Psoas muscle (tissue), 8 donors: ENCODE measurements at places on chromosomes 3 and 15.
A peak's percentile ranks its signal among the peaks of the same experiment; 100 is the strongest.

DNA sequence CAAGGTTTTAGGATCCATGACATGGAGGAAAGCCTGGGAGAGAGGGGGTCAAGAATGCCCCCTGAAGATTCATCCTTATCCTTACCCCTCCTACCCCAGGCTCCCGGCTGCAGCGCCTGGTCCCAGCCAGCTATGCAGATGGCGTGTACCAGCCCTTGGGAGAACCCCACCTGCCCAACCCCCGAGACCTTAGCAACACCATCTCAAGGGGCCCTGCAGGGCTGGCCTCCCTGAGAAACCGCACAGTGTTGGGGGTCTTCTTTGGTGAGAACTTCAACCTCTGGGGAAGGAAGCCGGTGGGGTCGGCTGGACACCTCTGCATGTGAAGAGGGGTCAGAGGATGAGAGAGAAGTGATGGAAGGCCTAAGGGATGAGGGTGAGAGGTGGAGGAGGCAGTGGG lies 4.3 kb downstream of the DUOX1 start:
- no peak for DNase-seq

GRCh38 chr3:158790901-158791589 lies 10.8 kb upstream of the MFSD1 start:
- DNase-seq = no peak

DNA sequence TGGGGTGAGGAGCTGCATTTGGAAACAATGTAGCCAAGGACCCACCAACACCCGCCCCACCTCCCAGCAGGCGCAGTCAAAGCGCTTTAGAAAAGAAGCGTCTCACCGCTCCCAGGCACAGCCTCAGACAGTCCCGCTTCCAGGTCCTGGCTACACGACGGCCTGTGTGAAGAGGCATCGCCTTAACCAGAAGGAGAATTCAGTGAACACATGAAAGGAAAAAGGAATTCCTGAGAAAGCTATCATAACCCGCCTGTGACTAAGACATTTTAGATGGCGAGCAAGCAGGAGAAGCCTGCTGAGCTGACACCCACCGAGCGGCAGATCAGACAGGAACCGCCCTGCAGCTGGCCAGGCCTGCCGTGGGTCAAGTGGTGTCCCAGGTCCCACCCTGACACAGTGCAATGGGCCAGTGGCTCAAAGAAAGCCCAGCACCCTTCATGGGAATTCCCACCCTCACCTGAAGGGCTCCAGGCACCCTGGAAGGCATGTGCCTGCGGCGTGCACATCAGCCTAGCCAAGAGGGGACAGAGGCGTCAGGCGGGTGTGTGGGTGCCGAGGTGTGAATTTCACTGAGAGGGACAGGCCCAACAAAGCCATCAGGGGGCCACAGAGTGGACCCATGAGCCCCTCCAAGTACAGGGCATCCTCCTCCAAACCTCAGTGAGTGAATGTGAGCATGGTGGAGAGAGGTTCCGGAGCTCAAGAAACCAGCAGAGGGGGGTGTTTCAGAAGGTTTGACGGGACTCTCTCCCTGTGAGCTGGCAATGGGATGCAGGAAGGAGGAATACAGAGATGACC lies 144.8 kb downstream of the NSMCE3 start:
- DNase-seq = peak; percentile 28

DNA sequence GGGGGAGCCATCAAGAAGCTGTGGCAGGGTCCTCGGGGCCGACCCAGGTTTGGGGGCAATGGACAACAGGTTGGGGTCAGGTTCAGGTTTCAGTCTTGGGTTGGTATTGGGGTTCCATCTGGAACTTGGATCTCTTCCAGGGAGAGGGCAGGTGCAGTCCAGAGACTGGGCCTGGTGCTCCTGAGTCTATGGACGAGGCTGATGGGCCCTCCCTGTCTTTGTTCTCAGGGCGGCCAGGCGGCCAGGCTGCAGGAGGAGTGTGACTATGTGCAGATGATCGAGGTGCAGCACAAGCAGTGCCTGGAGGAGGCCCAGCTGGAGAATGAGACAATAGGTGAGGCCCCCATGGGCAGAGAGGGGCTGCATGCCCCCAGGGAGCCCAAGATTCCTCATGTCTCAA lies 11.1 kb downstream of the VIPR1 start:
- DNase-seq = no peak

DNA sequence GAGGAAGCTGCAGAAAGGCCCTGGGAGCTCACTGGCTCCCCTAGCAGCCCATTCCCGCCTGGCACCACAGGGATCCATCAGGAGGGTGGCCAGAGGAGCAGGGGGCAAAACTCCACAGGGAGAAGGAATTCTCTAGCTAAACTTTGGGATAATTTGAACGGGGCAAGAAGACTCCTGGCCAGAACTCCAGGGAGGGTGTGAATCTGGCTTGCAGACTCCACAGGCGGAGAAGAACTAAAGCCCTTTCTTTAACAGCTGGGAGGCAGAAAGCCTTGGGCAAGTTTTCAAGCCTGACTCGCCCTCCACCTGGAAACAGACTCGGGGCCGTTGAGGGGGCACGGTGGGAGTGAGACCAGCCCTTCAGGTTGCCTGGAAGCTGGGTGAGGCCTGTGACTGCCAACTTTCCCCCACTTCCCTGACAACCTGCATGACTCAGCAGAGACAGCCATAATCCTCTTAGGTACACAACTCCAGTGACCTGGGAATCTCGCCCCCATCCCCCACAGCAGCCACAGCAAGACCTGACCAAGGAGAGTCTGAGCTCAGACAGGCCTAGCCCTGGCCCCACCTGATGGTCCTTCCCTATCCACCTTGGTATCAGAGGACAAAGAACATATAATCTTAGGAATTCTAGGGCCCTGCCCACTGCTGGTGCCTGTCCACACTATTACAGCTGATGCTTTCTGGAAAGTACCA lies 28.6 kb downstream of the SLC27A2 start:
- DNase-seq = no peak

- no peak for DNase-seq
Measured at GRCh38 chr15:62119227-62119864, 45.7 kb downstream of the C2CD4B start.

- no peak for DNase-seq
Measured at GRCh38 chr15:71679223-71679792, 131.0 kb upstream of the NR2E3 start.

DNA sequence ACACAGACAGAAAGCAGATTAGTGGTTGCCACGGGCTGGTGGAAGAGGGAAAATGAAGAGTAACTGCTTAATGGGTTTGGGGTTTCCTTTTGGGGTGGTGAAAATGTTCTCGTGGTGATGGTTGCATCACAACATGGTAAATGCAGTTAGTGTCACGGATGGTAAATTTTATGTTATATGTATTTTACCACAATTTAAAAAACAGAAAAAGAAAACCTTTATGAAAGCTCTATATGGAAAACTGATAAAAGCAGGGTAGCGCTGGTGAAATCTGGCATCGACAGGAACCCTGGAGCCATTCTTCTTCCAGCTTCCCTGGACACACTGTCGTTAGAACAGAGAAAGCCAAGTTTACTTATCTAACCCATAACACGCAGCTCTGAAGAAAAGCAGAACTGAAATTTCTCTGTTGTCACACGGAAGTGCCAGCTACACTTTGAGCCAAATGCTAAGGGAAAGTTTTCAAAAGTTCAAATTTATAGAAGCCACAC lies 287.7 kb upstream of the NR2F2 start:
- DNase-seq = no peak

- peak; percentile 79 for DNase-seq
Measured at GRCh38 chr3:127831723-127832172, 9.4 kb upstream of the MGLL start.

DNA sequence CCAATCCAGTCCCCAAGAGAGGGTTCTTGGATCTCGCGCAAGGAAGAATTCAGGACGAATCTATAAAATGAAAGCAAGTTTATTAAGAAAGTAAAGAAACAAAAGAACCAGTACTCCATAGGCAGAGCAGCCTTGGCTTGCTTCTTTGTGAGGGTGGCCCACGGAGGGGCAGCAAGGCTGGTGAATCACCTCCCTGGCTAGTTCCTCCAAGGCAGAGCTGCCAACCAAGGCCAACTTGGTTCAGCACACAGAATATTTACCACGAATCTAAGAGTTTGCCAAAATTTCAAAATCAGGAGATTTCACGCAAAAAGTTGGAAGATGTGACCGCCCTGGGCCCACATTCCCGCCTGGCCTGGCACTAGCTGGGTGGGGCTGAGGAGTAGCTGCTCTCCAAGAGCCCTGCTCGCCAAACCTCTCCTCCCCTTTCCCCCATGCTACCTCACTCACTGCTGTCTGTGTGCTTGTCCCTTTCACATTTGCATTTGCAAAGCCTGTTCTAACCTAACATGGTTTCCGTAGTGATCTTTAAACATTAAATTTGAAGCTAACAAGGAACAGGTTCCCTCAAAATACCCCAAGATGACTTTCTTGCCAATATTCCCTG lies 26.2 kb upstream of the DCUN1D1 start:
- no peak for DNase-seq
